Activated naive CD4-positive, alpha-beta T cell (primary cell): ENCODE measurements at places on chromosomes 5 and 9.

- DNase-seq: peak; percentile 48
Measured at GRCh38 chr9:110048403-110048975, 159.5 kb downstream of the C9orf152 start.

GRCh38 chr5:169906745-169907649 is 73.3 kb downstream of the INSYN2B start:
- DNase-seq: no peak

DNA sequence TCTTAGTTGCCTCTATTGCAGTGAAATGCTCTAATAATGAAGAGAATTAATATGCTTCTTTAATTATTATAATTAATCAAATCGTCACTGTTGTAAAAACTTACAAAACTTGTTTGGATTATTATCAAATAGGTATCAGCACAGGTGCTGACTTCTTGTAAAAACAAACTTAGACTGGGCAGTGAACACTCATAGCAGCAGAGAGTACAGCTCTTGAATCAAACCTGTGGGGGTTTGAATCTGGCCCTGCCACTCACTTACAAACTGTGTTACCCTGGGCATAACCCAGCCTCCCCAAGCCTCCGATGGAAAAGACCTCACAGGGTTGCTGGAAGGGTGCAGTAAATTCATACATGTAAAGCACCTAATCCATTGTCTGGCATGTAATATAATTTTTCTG is 35.1 kb downstream of the MAP3K1 start:
- DNase-seq: no peak

DNA sequence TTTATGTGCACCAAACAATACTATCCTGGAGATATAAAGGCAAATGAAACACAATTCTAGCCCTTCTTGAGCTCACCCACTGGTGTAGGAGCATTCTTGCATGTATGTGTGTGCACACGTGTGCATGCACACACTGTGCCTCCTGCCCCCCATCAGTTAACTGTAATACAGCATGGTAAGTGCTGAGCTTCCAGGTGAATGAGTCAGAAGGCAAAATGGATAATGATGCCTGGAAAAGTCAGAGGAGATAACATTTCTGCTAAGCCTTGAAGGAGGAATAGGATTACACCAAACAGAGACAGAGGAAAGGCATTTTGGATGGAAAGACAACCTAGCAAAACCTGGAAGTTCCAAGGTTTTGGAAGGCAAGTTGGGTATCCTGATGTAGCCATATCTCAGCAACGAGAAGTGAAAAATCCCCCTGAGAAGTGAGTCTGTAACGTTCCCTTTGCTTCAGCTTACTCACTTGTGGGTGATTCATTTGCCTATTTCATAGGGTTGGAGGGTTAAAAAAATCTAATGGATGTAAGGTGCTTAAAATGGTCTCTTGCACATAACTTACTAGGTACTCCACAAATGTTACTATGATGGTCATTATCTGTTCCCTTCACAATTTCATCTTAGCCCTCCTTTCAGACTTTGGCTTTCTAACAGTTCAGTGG is 101.4 kb upstream of the STC2 start:
- DNase-seq: no peak

- no peak for DNase-seq
Measured at GRCh38 chr9:129287619-129288305, 109.7 kb upstream of the IER5L start.

DNA sequence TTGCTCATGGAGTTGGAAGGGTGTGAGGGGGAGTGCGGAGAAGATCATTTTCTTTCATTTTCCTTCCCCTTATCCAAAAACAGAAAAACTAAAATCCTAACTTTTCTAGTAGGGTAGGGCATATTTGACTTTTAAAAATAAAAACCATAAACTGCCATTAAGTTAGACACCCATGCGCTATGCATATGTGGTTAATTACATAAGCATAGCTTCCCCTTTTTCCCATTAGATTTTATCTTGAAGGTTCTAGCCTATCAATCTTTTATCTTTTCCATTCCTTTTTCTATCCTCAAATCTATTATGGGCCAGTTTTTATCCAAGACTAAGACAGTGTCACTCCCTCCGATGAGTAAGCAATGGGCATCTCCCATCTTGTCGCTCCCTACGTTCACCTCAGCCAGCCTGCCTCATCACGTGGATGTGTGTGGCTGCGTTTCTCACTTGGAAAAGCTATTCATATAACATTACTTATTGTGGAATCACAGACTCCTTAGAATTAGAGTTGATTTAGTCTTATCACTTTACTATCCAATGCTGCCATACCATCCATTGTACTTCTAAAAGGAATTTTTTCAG is 49.2 kb downstream of the PCSK5 start:
- DNase-seq: no peak

DNA sequence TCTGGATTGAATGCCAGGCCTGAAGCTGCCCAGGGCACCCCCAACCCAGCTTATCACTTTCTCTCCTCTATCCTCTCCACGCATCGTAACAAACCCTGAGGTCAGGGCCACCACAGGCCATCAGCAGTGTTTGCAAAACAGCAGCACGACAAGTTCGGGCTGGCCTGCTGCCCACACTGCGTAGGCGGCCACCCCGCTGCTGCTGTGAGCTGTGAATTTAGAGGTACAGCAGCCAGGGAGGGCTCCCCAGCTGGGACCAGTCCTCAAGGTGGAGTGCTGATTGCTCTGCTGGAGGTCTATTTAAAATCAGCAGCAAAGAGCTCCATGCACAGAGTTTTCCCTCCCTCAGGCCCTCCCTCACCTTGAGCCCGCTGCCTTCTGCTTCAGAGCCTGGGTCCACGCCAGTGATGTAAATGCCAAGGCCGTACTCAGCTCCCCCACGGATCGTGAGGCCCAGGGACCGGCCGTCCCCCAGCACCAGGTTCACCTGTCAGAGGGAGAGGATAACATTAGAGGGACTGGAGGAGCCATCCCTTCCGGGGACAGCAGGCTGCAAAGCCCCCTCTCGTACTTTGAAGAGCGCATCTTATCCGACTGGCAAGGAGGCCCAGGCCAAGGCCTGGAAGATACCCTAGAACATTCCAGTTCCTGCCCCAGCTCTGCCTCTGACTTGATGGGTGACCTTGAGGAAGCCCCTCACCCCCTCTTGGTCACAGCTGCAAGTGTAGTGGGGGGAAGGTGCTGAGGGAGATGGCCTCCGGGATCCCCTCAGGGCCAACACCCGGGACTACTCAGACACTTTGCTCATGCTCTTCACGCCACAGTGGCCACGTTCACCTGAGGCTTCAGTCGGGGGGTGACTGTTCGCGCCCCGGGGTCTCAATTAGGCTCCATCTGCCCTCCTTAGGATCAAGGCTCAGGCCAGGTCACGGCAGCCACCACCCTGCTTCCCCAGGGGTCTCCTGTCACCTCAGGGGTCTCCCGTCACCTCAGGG is 39.1 kb downstream of the WHRN start:
- no peak for DNase-seq

DNA sequence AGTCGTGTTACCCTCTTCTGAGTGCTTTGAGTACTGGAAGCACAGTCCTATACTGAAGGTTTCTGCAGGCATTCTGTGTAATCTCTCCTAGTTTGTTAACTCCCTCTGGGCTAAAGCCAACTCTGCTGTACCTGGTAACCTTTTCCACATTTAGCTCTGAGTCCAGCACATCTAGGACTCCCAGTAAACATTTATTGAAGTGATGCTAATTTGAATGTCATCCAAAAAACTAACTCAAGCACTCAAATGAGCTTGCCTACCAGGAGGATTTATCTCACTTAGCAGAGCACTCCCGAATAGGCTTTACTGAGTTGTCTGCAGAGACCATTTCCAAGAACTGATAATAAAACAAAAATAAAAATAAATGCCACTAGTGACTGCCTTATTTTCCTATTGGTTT is 79.5 kb upstream of the NFIB start:
- DNase-seq: no peak

- DNase-seq: no peak
Measured at GRCh38 chr5:143659599-143660238, 152.2 kb upstream of the HMHB1 start.
